ENCODE measurements at places on chromosomes 2 and 18.

GRCh38 chr2:98480598-98480997, 35.9 kb downstream of the INPP4A start:
- DNase-seq: no peak

GRCh38 chr2:161873707-161874106, 200.3 kb downstream of the DPP4 start:
- no peak for DNase-seq

- DNase-seq: no peak
Observed at GRCh38 chr2:137968477-137969417, 4.5 kb downstream of the HNMT start.

GRCh38 chr2:234725528-234726264, 226.1 kb upstream of the SH3BP4 start:
- no peak for DNase-seq

DNA sequence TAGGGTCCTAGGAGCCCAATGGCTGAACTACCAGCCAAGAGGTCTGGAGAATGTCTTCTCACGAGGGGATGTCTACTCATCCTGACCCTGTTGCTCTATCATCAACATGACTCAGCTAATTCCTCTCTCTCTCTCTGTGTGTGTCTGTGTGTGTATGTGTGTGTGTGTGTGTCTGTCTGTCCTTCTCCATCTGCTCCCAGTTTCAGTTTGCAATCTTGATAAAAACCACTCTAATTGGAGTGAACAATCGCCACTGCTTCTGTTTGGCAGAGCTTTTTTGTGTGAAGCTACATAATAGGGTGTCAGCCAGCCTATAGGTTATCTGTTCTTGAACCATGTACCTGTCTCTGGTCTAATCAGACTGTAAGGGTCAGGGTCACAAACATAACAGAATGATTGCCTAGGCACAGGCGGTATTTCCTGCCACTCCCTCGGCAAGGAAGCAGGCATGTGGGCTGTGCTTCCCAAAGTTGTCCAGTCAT, 219.8 kb downstream of the SH3BP4 start:
- no peak for DNase-seq

All from CD4-positive, alpha-beta T cell treated with Interleukin-6 for 4 hours (primary cell).